BE2C (cell line): ENCODE measurements at places on chromosomes 4 and X.
A peak's percentile ranks its signal among the peaks of the same experiment; 100 is the strongest.

DNA sequence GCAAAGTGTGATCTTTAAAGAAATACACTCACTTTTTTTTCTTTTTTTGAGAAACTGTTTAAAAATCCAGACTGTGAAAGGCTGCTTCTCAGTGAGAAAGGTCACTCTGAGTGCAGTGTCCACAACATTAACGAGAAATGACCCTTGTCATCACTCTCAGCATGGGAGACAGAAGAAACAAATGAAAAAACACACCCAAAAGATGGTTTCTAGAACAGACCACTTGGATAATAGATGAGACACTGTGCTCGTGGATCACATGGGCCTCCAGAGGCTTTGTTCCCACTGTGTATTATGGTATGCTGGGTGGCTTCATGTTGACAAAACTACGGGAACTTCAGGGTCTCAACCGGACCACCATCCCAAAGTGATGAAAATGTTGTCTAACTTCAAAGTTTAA, 64.9 kb downstream of the NEUROG2 start:
- no peak for DNase-seq

DNA sequence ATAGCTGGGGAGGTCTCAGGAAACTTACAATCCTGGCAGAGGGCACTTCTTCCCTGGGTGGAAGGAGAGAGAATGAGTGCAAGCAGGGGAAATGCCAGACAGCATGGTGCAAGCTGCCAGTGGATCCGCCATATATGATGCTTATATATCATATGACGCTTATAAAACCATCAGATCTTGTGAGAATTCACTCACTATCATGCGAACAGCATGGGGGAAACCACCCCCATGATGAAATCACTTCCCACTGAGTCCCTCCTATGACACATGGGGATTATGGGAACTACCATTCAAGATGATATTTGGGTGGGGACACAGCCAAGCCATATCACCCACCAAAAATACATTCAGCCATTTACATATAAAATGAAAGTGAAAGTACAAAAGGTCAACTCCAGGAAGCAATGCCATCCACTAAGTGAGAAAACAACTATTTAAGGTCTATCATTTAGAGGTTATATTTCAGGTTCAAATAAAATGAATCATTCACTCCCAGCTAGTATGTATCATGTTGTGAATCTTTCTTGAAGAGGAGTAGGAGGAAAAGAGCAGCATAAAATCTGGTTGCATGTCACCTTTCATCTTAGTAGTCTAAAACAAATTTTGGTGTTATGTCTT, 20.3 kb upstream of the DYNLT3 start:
- no peak for DNase-seq

GRCh38 chrX:88170553-88170952, 576.5 kb upstream of the CPXCR1 start:
- no peak for DNase-seq

GRCh38 chr4:159353422-159354116, 250.7 kb downstream of the RAPGEF2 start:
- no peak for DNase-seq

- DNase-seq: peak; percentile 63
Observed at GRCh38 chr4:176277162-176277904, 8.3 kb upstream of the ASB5 start.

DNA sequence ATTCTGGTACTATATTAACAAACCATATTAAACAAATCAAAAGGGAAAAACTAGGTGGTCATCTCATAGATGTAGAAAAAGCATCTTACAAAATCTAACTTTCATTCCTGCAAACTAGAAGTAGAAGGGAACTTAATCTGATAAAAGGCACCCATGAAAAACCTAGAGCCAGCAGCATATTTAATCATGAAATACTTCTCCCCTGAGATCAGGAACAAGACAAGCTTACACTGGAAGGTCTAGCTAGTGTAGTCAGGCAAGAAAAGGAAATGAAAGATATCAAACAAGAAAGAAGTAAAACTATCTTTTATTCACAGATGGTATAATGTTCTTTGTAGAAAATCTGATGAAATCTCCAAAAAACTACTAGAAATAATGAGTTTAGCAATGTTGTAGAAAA, 41.2 kb downstream of the ATP10D start:
- no peak for DNase-seq

- DNase-seq: peak; percentile 56
Observed at GRCh38 chrX:69080855-69081465, 84.3 kb downstream of the PJA1 start.

- no peak for DNase-seq
Observed at GRCh38 chr4:161990721-161991120, 173.1 kb downstream of the FSTL5 start.

GRCh38 chr4:107970063-107970798, 19.5 kb upstream of the HADH start:
- no peak for DNase-seq

- DNase-seq: no peak
Observed at GRCh38 chrX:7941390-7942042, 14.3 kb upstream of the PNPLA4 start.

DNA sequence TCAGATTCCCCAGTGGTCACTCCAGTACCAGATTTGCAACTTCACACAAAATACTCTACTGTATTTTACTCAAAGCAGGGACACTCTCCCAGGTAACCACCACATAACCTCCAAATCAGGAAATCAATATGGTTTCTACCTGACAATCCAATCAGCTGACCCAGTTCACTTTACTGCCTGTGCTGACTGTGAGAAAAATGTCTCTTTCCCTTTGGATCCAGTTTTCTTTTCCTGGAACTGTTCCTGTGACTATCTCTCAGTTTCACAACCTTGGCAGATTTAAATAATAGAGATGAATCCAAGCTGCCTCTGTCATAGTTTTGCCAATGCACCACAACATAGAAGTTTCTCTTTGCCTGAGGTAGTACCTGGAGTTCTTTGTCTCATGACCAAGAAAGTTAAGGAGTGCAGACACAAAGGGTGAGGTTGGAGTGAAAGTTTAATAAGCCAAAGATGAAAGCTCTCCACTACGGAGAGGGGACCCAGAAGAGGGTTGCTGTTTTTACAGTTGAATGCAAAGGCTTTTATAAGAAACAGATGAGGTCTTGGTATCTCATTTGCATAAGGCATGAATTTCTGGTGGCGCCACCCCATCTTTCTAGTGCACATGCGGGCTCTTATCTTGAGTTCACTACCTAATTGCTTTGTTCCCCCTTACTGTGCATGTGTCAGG, 29.7 kb upstream of the IL9R start:
- DNase-seq: no peak

- DNase-seq: no peak
Observed at GRCh38 chr4:108320061-108320460, 151.3 kb upstream of the LEF1 start.

- peak; percentile 58 for DNase-seq
Observed at GRCh38 chr4:3346146-3346545, 53.3 kb downstream of the RGS12 start.

DNA sequence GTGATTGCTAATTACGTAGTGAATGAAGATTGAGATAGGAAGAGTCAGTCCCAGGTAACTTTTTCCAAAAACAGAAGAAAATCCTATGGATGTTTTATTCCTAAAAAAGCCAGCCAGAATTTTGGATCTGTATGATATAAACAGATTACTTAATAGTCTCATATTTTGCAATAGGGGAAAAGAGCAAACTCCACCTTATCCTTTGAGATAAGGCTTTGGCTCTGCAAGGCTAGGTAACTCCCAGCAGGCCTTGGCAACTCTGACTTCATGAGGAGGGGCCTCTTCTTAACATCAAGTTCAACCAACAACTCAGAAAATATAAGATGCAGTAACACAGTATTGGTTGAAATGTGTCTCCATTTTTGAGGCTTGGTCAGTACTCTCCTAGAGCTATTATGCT, 98.7 kb upstream of the SLC4A4 start:
- DNase-seq: no peak

GRCh38 chr4:8738471-8738931, 133.1 kb downstream of the HMX1 start:
- DNase-seq: no peak

DNA sequence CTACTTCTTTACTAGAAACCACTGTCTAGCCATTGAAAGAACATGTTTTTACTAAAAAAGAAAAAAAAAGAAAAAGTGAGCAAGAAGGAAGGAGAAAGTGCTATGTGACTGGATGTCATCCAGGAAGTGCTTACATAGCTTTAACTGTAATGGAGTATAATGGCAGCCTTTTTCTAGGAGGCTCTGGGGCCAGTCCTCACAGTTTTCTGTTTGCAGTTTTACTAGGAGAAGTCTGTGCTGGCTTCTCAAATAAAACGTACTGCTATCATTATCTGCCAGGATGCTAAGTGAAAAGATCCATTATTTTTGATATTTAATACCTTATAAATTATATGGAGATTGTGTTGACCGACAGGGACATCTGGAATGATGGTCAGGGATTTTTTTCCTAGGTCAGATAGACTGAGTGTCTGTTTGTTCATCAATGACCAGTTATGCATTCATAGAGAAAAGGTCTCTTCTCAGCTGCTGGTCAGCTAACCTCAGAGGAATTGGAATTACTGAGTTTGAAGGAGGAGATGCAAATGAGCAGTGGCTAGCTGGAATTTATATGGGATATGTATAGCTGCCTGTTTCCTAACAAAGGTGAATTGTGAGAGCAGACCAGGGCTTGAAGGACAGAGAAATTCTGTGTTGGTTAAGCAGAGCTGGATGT, 21.7 kb downstream of the LPAR4 start:
- no peak for DNase-seq

GRCh38 chrX:119236623-119237561, 807 bp downstream of the PGRMC1 start:
- DNase-seq: peak; percentile 19
